ENCODE measurements at places on chromosomes 11 and 22. TPM values are rescaled to one million over a fixed set of nuclear protein-coding genes. Genes with fewer than 3 reads are reported as not detected.

The KRTAP5-1 gene
- total RNA-seq, result not detected

The OMP gene
- total RNA-seq, result 7.1 TPM

The SLC17A6 gene
- not detected for total RNA-seq

The OR4A16 gene
- total RNA-seq, result not detected

The OR2AG2 gene
- 0.21 TPM for total RNA-seq

The PRG3 gene
- not detected for total RNA-seq

The STK33 gene
- total RNA-seq, result 1.2 TPM

The ART1 gene
- total RNA-seq, result not detected

The OR51V1 gene
- not detected for total RNA-seq

The SLC22A9 gene
- not detected for total RNA-seq

Data from left colon (tissue), 2 donors.